ENCODE measurements at places on chromosomes 4 and X. TPM values are rescaled to one million over a fixed set of nuclear protein-coding genes. Genes with fewer than 3 reads are reported as not detected.

DNA sequence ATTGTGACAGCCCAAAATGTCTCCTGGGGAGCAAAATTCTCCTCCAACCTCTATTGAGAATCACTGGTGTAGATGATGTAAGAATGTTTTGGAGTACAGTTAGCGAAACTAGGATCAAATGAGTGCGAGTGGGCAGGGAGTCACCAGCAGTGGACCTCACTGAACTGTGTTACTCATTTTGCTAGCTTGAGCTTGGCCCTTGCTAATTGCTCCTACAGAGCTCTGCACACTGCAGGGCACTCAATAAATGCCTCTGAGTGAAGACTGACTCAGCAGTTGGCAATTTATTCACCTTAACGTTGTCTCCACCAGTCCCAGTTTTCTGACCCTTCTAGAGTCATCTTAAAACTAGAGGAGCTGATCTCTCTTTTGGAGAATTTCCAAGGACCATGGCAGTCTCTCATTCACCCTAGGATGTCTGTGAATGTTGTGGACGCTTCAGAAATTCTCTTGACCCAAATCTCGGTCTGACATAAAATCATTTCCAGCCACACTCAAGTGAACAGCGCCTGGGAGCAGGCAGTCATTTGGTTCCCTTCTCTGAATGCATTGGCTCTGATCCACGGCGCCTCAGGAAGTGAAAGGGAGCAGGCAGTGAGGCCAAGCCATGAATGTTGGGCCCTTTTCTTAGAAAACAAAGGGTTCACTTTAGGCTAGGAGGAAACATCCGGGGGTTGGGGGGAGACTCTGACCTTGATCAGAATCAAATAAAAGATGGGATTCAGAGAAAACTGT lies 148.1 kb downstream of the NWD2 start:
- no peak for DNase-seq

The NPNT gene
- not detected for total RNA-seq

The MAGEA9B gene
- total RNA-seq = not detected

The ZXDA gene
- total RNA-seq = 5.2 TPM

DNA sequence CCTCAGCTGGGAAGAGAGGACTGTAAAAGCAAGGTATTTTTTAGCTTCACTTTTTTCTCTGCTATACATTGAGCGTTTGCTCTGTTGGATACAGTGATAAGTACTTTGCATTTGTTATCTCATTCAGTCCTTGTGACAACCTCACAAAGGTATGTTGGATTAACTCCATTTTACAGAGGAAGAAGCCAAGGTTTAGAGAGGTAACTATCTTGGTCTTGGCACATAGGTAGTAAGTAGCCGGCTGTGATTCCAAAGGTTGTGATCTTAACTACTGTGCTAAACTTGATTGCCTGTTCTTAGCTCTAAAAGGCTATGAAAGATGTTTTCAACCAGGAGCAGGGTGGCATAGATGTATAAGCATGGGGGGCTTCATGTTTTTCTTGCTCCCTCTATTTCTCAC lies 134.4 kb downstream of the POLA1 start:
- DNase-seq = no peak

DNA sequence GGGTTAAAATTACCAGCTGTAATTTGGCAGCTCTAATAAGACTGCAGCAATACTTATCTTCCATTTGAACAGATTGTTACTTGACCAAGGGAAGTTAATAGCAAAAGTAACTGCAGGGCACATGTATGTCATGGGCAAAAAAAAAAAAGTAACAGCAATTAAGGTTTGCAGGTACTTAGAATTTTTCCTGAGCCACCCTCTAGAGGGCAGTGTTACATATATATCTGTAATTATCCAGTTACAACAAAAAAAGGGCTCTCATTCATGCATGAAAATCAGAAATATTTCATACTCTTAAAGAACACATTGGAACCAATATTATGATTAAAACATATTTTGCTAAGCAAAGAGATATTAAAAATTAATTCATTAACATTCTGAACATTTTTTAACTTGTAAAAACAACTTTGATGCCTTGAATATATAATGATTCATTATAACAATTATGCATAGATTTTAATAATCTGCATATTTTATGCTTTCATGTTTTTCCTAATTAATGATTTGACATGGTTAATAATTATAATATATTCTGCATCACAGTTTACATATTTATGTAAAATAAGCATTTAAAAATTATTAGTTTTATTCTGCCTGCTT lies 25.1 kb downstream of the XIAP start:
- peak; percentile 73 for DNase-seq

The DRD5 gene
- not detected for total RNA-seq

The XAGE2 gene
- not detected for total RNA-seq

- DNase-seq = no peak
Observed at GRCh38 chr4:78567500-78568060, 16.0 kb downstream of the ANXA3 start.

GRCh38 chr4:169952236-169953002 lies 73.8 kb downstream of the MFAP3L start:
- no peak for DNase-seq

- no peak for DNase-seq
Observed at GRCh38 chrX:12611471-12611870, 179.7 kb upstream of the PRPS2 start.

DNA sequence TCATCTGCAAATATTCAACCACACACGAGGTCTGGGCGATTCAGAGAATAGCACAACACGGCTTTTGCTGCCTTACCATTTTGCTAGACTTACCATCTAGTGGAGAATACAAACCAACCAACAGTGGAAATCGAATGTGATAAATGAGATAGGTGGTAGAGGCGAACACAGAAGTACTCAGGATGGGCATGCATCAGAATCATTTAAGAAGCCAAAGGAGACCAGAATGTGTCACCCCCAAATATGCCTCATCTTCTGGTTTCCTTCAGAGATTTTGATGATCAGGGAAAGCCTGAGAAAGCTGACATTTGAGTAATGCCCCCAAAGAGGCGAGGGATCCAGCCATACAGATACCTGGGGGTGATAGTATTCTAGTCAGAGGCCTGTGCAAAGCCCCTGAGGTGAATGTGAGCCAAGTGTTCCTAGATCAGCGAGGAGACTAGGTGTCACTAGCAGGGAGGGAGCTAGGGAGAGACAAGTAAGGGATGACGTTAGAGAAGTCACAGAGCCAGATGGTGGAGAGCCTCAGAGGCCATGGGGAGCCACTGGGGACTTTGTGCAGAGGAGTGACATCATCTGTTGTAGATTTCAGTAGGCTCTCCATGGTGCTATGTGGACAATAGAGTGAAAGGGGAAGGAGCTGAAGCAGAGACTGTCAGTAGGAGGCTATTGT lies 1.7 kb downstream of the MTMR1 start:
- DNase-seq = no peak

The CT45A1 gene
- not detected for total RNA-seq

DNA sequence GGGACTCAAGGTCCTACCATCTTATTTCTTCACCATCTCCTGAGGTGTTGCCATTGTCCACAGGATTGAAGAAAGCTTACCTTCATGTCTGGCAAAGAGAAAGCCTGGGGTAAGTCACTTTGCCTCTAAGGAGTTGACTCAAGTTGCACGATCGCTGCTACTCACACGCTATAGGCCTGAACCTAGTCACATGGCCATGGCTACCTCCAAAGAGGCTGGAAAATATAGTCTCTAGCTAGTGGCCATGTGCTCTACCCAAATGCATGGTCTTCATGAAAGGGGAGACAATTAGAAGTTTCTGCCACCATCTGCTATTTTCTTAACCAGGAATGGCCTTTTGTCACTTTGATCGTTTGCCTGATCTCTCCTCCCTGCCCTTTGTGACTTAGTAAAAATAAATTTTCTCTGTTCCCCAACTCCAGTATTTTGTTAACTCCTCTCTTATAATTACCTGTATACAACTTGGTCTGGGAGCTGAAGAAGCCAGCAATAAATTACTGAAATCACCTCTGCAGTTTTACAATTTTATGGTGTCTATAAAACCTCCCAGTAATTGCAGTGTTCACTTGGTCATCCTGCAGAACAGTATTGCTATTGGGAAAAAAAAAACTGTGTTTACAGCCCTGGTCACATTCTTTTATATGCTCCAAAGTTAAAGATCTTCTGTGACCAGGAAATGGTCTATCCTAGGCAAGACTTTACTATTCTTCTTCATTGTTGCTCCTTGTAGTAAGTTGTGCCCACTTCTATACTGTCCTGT lies 126.7 kb upstream of the TSPAN5 start:
- no peak for DNase-seq

DNA sequence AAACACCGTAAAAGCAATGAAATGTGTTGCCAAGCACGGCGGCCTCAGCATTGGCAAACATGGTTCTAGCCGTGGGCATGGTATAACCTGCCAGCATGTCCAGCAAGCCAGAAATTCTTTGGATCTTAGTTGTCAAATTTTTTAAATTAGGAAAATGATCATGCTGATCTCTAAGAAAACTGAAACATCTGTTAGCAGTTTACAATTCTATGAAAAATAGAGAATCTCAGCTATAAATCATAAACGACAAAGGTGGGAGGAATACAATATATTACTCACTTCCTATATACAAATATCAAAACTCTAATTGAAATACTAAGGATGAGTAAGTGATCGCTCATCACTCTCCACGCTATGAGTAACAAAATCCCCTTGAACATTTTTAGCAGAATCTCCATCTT lies 130.3 kb downstream of the ADGRA3 start:
- peak; percentile 70 for DNase-seq

DNA sequence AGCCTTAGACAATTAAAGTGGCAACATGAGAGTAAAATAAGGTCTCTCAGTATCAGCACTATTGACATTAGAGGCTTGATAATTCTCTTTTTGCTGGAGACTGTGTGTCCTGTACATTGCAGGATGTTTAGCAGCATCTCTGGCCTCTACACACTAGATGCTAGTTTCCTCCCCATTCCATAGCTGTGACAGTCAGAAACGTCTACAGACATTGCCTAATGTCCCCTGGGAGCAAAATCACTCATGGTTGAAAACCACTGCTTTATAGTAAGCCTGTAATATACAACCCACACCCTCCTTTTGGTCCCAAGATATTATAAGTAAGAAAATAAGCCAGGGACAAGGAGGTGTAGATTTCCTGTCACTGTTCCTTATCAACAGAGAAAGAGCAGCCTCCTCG lies 166.0 kb downstream of the FRMPD4 start:
- peak; percentile 62 for DNase-seq

The SOWAHD gene
- total RNA-seq = not detected

- DNase-seq = no peak
Observed at GRCh38 chr4:81504112-81505003, 32.7 kb upstream of the RASGEF1B start.

DNA sequence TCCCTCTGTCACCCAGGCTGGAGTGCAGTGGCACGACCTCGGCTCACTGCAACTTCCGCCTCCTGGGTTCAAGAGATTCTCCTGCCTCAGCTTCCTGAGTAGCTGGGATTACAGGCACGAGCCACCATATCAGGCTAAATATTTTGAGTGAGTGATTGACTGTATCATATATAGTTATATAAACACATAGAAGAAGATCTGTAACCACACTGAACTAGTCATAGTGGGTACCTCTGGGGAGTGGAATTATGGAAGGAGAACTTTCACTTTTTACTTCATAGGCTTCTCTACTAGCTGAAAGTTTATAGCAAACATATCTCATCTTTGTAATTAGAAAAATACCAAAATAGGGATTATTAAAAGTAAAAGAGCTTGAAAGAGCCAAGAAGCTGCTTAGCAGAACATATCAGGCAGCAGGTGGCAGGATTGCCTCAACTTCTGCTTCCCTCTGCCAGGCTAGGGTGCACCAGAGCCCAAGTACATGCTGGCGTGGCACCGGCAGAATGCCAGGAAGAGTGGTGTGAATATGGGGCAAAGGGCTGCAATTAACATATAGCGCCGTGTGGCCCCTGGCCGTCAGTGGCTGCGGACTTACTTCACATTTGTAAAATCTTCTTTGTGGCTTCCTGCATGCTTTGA lies 39.5 kb upstream of the CD40LG start:
- peak; percentile 30 for DNase-seq

Measured in fibroblast of the aortic adventitia (primary cell).